Mammary epithelial cell (primary cell): ENCODE measurements at places on chromosomes 4 and X.

DNA sequence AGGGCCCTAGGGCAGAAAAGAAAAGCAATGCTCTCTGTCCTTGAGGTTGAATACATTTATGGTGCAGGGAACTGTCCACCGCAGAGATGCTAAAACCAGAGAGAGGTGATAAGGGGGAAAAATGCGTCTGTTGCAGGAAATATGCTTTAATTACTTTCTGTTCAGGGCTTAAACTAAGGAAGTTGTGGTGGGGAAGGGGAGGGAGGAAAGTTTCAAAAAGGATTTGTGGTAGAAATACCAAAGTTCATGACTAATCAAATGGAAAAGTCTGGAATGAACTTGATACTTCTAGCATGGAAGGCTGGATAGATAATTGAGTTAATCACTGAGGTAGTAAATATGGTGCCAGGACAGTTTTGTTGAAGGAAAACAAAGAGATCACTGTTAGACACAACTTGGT lies 99.0 kb downstream of the ASB9 start:
- DNase-seq: no peak

DNA sequence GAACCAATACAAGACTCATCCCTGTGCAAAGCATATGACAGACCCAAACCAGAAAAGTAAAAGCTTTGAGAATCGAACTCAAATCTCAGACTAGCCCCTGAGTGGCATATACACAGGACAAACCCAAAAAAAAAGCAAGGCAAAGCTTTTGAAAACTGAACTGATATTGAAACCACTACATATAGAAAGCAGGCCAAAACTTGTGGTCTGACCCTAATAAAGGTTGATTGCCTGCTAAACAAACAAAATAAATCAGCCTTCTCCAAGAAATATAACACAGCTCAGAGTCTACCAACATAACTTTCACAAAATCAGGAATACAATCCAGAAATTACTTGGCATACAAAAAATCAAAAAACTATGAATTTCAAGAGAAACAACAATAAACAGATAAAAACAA lies 40.3 kb downstream of the LRBA start:
- no peak for DNase-seq

DNA sequence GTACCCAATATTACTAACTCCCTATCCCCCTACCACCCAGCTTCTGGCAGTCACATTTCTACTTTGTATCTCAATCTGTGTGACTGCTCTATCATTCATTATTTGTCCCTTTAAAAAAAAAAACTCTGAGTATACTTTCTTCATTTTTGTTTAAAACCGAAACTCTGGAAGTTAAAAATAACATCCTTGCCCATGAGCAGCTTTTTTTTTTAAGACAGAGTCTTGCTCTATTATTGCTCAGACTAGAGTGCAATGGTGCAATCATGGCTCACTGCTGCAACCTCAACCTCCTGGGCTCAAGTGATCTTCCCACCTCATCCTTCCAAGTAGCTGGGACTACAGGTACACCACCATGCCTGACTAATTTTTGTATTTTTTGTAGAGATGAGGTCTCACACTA lies 15.8 kb downstream of the UBE2K start:
- DNase-seq: no peak

DNA sequence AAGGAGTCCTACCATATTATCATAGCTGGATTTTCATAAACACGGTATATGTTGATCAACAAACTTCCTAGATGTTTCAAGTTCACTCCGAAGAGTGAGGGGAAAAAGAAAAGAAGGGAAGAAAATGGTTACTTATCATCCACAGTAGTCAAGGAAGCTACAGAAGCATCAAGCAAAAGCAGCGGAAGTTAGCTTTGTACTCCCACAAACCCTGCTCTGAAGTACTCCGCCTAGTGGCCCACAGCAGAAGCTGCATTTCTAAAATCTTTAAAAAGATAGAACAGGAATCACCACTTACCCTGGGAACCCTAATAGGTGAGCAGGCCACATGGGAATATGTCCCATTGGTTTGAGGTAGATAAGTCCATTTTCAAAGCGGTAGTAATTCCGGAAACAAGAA lies 28.5 kb upstream of the FRG1 start:
- peak; percentile 1 for DNase-seq

DNA sequence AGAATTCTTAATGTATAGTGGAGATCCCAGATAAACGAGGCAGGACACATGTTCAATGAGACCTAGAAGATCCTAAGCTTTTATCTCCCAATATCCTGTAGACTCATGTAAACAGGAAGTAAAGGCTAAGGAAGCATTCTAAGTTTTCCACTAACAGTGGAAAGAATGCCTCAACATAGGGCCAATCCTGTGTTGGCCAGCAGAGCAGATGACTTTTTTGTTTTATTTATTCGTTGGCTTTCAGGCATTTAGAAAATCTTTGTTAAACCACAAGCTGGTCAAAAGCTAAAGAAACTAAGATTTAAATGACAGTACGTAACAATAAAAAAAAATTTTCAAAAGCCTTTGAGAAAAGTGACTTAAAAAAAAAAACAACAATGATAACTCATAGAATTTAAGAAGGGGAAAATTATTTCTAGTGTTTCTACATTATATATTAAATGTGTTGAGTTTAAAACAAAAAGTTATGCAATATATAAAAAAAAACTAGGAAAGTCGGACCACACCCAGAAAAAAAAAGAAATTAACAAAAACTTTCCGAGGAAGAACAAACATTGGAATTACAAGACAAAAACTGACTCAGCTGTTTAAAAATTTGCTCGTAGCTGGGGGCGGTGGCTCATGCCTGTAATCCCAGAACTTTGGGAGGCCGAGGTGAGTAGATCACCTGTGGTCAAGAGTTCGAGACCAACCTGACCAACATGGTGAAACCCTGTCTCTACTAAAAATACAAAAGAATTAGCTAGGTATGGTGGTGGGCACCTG lies 759.3 kb downstream of the FSTL5 start:
- no peak for DNase-seq

DNA sequence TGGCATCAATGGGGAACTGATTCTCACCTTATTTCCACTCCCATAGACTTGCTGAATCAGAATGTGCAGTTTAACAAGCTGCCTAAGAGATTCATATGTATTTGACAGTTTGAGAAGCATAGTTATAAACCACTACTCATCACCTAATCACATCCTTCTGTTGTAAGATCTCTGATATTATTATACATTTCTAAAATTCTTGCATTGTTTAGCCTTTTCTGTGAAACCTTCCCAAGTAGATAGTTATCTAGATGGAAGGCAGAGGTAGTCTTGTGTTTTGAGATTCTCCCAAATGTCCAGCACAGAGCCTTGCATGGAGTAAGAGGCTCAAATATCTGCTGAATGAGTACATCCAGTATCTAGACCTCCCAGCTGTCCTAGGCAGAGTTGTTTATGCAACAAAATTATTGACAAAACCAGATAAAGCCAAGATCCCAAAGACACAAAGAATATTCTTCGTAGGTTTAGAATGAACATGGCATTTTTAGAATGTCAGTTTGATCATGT lies 227.3 kb downstream of the KDR start:
- DNase-seq: no peak

GRCh38 chr4:85372966-85373365 lies 102.0 kb upstream of the ARHGAP24 start:
- DNase-seq: no peak

DNA sequence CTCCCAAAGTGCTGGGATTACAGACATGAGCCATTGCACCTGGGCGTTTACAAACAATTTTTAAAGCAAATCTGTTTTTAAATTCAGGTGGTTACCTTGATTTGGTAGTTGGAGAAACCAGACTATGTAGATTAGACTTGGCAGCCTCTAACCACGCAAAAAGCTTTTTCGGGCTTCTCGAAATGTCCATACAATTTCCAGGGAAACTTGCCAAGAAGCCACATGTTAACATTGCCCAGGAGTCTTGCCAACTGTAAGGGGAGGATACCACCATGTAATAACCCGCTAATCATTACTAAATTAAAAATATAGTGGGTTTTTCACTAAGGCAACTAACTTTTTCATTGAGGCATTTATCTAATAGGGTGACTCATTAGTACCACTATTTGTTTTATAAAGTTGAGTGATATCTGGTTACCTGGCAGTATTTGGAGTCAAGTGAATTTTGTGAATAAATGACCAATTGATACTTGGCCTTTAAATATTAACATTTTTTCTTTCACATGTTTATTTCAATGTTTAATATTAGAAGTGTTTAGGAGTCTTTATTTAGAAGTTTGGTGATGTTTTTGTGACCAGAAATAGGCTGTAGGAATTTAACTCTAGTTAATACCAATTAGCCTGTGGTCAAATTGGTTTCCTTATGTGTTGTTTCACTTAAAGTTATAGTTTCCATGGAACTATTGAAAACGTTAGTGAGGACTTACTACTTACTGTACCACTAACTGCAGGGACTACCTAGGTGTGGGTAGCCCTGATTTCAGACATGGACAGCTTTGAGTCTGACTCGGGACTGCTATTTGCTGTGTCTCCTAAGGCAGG lies 61.3 kb downstream of the CLDN34 start:
- no peak for DNase-seq

GRCh38 chrX:13288671-13289070 lies 31.2 kb downstream of the ATXN3L start:
- no peak for DNase-seq

DNA sequence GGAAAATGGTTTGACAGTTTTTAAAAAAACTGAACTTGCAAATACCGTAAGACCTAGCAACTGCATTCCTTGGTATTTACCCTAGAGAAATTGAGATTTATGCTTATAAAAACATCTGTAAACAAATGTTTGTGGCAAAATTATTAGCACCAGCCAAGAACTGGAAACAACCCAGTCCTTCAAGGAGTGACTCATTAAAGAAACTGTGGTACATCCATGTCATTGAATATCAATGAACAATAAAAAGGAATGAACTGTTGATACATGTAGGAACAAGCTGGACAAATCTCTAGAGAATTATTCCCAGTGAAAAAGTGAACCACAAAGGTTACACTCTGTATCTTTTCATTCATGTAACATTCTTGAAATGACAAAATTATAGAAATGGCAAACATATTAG lies 240.2 kb upstream of the ADAMTS3 start:
- peak; percentile 56 for DNase-seq

DNA sequence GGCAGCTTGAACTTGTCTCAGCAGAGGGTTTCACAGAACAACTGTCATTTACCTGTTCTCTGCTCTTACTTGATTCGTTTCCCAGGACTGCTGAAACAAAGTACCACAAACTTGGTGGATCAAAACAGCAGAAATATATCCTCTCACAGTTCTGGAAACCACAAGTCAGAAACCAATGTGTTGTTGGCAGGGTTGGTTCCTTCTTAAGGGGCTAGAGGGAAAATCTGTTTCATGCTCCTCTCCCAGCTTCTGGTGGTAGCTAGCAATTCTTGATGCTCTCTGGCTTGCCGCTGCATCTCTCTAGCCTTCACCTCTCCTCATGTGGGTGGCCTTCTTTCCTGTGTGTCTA lies 4.7 kb downstream of the TLR8 start:
- DNase-seq: no peak

DNA sequence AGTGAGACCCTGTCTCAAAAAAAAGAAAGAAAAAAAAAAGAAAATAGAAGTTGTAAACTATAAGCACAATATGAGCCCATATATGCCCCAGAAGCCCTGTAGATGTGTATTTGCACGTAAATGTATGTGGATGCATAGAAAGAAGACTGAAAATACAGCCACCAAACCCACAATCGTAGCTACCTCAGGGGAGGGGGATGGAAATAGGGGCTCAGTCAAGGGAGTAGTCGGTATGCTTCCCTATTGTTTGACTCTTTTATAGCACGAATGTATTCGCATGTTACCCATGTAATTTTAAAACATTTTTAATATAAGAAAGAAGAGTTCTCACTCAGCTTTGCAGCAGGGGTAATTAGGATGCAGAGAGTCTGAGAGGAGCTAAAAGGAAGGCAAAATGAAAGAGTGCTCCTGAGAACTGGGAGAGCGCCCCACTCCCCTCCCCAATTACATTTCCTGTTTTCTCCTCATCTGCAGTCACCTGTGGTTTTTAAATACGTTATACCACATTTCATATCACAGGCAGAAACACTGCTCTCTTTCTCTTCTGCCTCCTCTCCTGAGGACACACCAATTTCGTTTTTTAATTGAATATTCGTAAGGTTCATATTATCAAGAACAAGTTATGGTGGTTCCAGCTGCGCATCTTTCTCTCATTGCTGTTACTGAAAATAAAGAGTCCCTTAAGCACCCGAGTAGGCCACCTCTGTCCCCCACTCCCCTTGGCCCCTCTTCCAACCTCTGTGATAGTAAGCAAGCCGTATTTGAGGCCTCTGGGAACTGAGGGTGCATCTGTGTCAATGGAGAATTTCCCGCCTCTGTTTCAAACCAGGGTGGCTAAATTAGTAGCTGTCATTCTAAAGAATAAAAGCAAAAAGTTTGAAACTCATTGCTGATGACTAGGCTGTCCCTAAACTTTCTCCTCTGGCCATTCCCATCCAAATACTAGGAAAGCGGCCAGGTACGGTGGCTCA lies 10.7 kb downstream of the SEPTIN6 start:
- no peak for DNase-seq

- no peak for DNase-seq
Measured at GRCh38 chrX:131614241-131614640, 70.4 kb downstream of the OR13H1 start.

DNA sequence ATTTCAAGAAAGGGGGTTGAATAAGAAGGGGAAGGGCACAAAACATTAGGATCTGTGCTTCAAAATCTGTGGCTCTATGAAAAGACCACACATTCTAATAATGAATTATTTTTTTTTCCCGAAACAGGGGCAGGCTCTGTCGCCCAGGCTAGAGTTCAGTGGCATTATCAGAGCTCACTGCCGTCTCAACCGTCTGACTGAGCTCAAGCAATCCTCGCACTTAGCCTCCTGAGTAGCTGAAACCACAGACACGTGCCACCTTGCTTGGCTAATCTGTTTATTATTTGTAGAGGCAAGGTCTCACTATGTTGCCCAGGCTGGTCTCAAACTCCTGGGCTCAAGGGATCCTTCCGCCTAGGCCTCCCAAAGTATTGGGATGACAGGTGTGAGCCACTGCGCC lies 33.4 kb downstream of the ACSL1 start:
- DNase-seq: no peak

- DNase-seq: no peak
Measured at GRCh38 chr4:24166501-24166900, 276.7 kb upstream of the PPARGC1A start.

DNA sequence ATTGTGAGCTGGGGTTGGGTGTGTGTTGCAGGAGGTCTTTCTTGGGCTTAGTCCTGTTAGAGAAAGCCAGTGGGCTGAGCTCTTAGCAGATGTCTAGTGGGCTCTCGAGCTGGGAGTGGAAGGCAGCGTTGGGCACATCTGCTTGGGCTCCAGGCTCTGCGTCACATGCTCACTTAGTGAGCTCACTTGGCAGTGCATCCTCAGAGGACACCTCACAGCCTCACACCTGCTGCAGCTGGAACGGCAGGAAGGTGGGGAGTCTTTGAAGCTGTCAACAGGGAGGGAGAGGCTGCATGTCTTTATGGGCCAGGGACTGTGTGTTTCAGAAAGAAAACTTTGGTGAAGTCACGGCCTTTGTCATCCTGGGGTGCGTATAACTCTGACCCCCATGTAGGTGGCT lies 82.2 kb downstream of the PSAPL1 start:
- DNase-seq: no peak

- DNase-seq: peak; percentile 48
Measured at GRCh38 chrX:33160273-33160672, 51.1 kb downstream of the DMD start.

GRCh38 chr4:166981847-166982246 lies 252.4 kb downstream of the SPOCK3 start:
- DNase-seq: no peak
